Epithelial cell of prostate (primary cell): ENCODE measurements at places on chromosomes 6 and 20.

- no peak for DNase-seq
Measured at GRCh38 chr6:131367206-131367873, 205.7 kb upstream of the ARG1 start.

DNA sequence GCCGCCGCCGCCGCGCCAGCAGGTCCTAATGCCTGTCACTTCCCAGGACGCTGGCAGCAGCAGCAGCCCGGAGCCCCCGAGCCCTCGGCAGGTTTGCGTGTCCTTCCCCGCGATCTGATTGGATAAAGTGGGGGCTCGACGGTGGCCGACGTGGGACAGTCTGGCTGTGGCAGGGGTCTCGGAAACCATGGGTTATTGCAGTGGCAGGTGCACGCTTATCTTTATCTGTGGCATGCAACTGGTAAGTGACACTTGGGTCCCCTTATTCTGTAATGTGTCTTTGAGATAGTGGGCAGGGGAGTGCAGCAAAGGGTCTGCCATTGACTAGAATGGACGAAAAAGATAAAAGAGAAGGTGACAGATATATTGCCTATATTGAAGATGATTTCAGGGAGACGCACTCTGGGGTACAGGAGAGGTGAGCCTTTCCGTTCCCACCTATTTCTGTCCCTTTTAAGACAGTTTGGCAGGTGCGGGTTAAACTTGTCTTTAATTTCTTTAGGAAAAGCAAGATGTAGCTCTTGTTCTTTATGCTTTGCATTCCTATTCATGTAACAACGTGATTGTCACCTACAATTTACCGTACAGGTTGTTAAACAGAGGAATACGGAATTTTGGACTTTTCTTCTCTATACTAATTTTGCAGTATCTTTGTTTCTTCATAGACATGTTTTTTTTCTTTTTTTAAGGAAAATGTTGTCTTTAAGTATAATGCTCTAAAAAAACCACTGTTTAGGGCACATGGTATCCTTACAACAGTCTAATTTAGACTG lies 535 bp downstream of the NKAIN2 start:
- no peak for DNase-seq

DNA sequence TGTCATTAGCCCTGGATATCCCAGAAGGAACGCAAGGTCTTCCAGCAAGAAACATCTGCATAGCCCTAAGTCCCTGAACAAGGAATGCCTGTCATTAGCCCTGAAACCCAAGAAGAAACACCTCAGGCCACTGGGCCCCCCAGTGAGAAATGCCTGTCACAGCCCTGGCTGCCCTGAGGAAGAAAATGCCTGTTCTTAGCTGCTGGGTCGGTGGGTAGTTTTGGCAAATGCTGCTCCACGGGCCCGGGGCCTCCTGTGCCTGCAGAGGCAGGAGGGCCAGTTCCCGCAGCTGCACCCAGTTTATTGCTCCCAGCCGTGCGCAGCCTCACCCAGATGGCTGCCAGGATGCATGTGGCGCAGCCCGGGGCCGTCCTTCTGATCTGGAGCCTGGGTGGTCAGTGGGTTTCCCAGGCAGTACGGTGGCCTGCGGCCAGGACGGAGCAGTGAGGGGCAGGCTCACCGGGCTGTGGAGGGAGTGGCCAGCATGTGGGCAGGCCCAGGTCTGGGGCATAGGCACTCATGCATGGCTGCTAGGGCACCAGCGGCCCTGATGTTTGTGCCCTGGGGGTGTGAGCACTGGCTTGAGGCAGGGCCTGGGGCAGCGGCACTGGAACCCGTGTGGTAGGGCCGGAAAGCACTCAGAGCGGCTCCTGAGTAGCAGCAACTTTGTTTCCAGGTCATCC lies 219.0 kb downstream of the ERMARD start:
- DNase-seq: no peak

- DNase-seq: no peak
Measured at GRCh38 chr6:140203661-140204147, 829.3 kb upstream of the CITED2 start.

DNA sequence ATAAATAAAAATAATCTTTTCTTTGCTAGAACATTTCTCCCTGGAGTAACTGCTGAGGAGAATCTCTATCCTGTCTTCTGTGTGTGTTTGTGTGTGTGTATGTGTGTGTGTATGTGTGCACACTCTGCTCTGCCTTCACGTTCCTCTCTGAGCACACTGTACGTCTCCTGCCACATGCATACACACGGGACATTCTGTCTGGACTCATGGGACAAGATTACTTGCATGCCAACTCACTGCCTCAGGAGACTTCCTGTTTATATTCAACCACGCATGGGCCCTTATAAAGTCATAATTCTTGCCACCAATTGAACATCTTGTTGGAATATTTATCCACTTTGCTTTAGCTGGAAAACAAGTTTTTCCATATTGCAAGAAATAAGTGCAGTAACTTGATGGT lies 930.6 kb downstream of the KIF16B start:
- DNase-seq: no peak

- DNase-seq: peak; percentile 78
Measured at GRCh38 chr6:141103246-141103645, 1029.5 kb upstream of the GJE1 start.

- peak; percentile 22 for DNase-seq
Measured at GRCh38 chr6:159450815-159451465, 242.1 kb downstream of the SOD2 start.

DNA sequence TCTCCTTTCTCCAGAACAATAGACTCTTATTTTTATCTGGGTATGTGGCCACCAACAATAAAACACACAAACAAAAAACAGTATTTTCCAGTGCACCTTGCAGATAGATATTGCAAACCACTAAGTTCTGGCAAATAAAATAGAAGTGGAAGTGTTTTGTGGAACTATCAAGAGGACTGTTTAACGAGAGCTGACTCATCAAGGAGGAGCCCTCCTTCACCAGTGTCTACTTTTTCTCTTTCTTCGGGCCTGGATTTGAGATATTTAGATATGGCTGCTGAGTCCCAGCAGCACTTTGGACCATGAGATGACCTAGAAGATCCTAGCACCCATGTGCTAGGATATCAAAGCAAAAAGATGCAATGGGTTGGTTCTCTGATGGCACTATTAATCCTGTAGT lies 154.7 kb downstream of the AIG1 start:
- no peak for DNase-seq

- DNase-seq: no peak
Measured at GRCh38 chr6:15430931-15431405, 185.1 kb downstream of the JARID2 start.

DNA sequence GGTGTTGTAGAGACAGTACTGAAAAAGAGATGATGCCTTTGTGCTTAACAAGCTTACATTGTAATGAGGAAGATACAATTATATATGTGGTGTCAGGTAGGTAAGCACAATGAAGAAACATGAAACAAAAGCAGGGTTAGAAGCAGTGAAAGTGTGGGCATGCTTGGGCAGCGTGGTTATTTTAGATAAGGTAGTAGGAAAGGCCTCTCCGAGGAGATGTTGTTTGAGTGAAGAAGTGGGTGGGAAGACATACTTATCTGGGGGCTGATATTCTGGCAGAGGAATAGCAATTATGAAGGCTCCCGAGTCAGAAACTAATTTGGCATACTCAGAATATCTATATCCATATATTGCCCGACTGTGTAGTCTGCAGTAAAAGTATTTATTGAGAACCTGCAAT lies 4.7 kb downstream of the CDKAL1 start:
- no peak for DNase-seq

DNA sequence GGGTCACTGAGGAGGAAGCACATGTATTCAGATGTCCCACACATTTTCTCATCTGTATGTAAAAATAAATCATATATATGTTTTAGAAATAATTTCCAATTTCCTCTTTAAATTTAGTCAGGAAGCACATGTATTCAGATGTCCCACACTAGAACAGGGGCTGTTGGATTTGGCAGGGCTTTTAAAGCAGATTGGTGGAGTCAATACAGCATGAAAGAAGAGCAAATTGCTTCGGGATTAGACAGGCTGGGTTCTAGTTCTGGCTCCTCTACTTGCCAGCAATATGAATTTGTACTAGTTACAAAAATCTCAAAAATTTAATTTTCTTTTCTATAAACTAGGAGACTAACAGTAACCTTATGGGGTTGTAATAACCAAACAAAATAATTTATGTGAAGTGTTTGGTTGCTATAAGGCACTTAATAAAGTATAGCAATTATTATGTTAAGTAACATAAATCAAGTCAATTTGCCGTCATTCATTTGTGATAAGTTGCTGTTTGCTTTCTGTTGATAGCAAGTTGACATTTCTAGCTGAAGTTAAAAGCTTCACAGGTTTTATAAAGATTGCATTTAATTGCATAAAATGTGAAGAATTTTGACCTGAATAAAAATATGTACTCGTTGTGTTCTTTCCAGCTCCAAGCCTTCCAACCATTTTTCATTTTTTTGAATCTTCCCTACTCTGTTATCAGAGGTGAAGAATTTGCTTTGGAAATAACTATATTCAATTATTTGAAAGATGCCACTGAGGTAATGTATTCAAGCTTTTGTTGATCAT lies 88.9 kb downstream of the CD109 start:
- no peak for DNase-seq

DNA sequence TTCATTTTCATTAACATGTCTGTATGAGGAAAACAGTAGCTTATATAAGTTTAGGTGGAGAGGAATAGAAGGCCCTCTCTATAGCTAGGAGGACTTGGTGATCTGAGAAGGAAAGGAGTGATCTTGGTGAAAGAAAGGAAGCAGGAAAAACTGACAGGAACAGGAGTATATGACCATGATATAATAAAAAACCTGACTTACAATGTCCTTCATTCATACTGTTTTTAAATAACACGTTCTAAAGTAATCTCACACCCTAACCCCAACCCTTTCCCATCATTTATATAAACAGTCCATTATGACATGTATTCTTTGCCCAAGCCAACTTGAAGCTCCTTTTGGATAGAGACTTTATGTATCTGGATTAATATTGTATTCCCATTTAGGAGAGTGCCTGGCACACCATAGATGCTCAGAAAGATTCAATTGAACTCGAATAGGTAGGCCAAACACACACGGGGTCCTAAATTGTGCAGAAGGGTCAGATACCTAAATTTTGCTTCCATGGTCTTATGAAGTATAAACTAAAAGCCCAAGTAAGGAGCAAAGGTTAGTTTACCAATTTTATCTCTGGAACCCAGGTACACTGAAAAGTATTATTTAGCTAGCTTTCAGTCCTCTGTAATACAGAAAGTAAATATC lies 75.9 kb downstream of the OR2B2 start:
- no peak for DNase-seq

GRCh38 chr20:14127514-14128223 lies 132.4 kb downstream of the MACROD2 start:
- DNase-seq: no peak

DNA sequence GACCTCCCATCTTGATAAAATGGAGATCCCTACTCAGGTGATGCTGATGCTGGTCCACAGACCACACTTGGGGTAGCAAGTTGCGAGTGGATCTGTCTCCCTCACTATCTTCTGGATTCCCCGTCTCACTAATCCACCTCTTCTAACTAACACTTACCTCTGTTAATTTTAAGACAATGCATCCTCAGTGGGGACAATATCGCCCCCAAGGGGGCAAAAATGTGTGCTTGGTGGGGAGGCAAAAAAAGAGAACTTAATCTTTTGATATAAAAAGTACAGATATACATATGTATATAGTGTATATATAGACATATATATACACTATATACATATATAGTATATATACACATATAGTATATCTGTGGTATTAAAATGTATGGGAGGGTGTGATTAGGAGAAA lies 4.3 kb downstream of the LRFN2 start:
- DNase-seq: no peak

DNA sequence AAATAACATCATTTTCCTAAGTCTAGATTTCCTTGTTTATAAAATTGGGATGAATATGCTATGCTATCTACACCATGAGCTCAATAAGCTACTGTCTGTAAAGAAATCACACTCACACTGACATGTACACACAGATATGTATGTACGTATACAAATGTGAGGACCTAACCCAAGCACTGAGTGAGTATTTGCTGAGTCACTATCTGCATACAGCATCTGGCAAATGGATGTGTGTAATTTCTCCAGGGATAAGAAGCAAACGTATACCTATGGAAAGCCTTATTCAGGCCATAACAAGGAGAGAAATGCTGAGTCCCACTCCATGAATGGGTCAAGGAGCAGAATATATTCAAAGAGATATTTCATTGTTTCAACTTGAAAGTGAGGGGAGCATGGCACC lies 153.9 kb downstream of the LPA start:
- DNase-seq: peak; percentile 39

DNA sequence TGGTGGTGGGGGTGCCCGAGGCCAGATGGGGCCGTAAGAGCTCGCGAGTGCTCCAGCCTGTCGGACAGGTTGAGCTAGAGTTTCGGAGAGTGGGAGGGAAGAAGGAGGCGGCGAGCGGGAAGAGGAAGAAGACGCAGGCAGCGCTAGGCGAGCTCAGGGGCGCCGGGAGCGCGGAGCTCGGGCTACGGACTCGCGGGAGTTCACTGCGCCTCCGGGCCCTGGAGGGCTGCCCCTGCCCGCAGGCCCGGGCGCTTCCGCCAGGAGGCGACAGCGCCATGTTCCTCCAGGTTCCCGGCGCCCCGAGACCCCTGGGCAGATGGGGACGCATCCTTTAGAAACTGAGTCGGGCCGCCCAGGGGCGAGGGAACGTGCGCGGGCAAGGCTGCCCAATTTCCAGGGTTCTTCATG lies 984 bp downstream of the TFAP2C start:
- peak; percentile 90 for DNase-seq

GRCh38 chr20:50144362-50144761 lies 9.2 kb downstream of the PEDS1 start:
- DNase-seq: peak; percentile 96

GRCh38 chr20:13611611-13612125 lies 27.1 kb downstream of the TASP1 start:
- DNase-seq: no peak

DNA sequence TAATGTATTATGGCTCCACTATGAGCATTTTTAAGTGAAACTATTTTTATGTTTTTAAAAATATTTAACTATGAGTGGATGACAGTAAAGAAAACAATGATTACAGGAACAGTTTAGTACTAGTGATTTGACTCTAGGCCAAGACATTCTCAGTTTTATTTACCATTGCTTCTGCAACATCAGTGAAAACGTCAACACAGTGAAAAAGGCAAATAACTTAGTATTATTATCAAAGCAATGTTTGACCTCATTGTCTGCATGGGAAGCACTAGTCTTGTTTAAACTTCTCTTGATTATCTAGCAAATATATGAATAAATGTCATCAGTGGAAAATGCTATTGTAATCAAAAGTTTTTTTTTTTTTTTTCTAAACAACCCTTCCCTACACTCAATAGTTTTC lies 165.0 kb downstream of the HTR1B start:
- DNase-seq: no peak

- DNase-seq: no peak
Measured at GRCh38 chr20:23059846-23060245, 10.4 kb upstream of the THBD start.

GRCh38 chr6:12051861-12052368 lies 39.8 kb downstream of the HIVEP1 start:
- DNase-seq: no peak
